ENCODE measurements at places on chromosomes 7 and 10.

DNA sequence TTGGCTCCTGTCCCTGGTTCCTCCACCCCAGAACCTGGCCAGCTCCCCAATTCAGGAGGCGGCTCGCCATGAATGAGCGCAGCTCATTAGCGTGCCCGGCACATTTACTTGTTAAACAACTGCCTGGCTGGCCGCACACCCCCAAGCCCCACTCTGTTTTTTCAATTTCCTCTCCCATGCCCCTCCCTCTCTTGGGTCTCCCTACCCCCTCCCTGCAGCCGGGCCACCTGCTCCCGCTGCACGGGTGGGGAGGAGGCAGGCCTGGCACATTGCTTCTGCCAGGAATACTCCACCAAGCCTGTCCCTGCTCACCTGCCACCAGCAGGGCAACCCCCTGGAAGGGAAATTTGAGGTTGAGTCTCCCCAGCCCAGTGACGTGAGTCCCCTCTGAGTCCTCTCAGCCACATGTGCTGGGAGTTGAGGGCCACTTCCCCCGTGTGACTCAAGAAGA is 2.5 kb upstream of the SLIT1 start:
- DNase-seq = no peak

- no peak for DNase-seq
These were observed 570.1 kb upstream of the MGMT start for GRCh38 chr10:128896963-128897362.

DNA sequence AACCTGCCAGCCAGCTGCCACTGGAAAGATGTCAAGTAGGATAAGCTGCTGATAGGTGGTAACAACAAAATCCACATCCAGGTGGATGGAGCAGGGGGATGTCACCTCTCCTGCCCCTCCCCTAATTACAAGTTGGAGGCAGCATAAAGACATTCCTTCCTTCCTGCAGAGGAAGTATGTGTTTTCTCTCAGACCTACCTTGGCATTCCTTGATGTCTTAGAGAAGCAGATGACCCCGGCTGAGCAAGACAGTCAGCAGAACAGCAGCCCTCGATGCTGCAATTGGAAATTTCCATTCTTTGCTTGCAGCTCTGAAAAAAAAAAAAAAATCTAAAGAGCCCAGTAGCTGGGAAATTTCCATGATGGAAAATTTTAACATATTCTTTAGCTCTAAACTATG is 137.5 kb upstream of the MKLN1 start:
- no peak for DNase-seq

- DNase-seq = no peak
These were observed 530 bp upstream of the ANXA7 start for GRCh38 chr10:73414230-73414945.

GRCh38 chr10:117537904-117538524 is 4.5 kb upstream of the EMX2 start:
- DNase-seq = no peak

Measured in inflammatory macrophage treated with lipopolysaccharide for 4 hours (primary cell).